Stimulated activated CD8-positive, alpha-beta memory T cell treated with anti-CD3 and anti-CD28 coated beads, Interleukin-12 subunit alpha, Interleukin-12 subunit beta, amount 100 ng/mL, for 1 hour (primary cell): ENCODE measurements at places on chromosomes 5 and 9.

DNA sequence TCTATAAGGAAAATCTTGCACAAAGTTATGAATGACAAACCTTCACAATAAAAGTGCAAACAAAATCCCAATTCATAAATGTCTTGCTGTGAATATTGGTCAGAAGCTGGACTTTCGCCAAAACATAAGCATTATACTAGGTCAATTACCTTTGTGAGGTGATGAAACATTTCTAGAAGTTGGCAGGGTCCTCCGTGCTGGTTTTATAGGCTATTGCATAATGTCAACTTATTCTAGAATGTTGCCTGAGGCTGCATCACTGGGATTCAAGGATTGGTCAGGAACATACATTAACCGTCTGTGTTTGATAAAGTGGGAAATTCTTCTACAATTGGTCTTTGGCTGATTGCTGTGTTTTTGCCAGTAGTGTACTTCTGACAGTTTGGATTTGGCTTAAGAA lies 49.8 kb upstream of the PALM2AKAP2 start:
- DNase-seq, result no peak

GRCh38 chr9:134590240-134591081 lies 51.1 kb upstream of the COL5A1 start:
- no peak for DNase-seq

DNA sequence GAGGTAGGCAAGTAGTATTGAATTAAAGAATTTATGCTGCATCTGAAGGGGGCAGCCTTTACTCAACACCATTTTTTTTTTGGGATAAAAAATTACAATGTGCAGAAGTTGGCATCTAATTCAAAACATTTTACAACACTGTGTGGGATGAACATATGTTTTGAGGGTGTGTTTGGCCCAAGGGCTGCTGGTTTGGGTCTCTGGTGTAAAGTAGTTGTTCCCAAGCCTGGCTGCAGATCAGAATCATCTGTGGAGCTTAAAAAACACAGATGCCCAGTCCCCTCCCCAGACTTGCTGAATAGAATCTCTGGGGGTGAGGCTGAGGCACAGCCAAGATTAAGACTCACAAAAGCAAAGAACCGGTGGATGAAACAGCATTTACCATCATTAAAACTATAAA lies 33.0 kb upstream of the PDZD2 start:
- no peak for DNase-seq

- DNase-seq, result no peak
Observed at GRCh38 chr5:54655761-54656160, 138.2 kb downstream of the SNX18 start.

GRCh38 chr9:121652021-121652837 lies 795 bp downstream of the DAB2IP start:
- no peak for DNase-seq

DNA sequence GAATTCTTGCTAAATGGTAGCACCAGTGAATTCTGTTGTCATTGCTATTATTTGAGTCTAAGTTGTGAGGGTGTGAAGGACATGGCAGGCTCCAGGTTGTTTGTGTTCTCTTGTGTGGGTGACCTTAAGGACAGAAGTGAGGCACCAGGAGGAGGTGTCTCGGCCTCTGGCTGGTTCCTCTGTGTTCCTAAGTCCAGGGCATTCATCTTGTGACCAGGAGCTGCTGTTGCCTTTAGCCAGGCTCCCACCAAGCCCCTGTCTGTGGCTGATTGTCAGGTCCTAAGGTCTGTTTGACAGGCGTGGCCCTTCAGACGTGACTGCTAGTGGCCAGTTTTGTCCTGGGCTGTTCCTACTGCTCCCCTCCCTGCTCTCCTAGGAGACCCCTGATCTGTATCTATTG lies 89.4 kb downstream of the ANGPTL2 start:
- DNase-seq, result no peak

DNA sequence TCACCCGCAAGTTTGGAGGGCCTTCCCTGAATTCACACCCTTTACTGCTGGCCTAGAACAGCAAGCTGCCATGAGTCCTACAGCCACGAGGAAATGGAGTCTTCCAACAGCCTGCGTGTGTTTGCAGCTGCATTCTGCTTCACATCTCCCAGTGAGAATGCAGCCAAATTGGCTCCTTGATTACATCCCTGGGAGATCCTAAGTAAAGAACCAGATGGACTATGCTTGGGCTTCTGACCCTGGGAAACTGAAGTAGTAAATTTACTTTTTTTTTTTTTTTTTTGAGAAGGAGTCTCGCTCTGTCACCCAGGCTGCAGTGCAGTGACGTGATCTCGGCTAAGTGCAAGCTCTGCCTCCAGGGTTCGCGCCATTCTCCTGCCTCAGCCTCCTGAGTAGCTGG lies 617.0 kb upstream of the CDH18 start:
- DNase-seq, result no peak

- no peak for DNase-seq
Observed at GRCh38 chr5:142516732-142517131, 169.2 kb downstream of the FGF1 start.
